ENCODE measurements at places on chromosomes 5 and 9. TPM values are rescaled to one million over a fixed set of nuclear protein-coding genes. Genes with fewer than 3 reads are reported as not detected.

Gene C5orf58
- polyA plus RNA-seq = not detected

- H3K4me3 ChIP-seq = no peak overlapping the region
- no peak overlapping the region for H3K27ac ChIP-seq
- DNase-seq = no peak
- no peaks in the 10 kb centered on the region for H3K4me1 ChIP-seq
- no peaks in the 10 kb centered on the region for H3K36me3 ChIP-seq
Observed at GRCh38 chr5:60521376-60522291, 178.3 kb downstream of the DEPDC1B start.

Gene SERF1B
- polyA plus RNA-seq = 42.4 TPM

Gene SOHLH1
- polyA plus RNA-seq = not detected

Gene ZNF658
- 3.7 TPM for polyA plus RNA-seq

DNA sequence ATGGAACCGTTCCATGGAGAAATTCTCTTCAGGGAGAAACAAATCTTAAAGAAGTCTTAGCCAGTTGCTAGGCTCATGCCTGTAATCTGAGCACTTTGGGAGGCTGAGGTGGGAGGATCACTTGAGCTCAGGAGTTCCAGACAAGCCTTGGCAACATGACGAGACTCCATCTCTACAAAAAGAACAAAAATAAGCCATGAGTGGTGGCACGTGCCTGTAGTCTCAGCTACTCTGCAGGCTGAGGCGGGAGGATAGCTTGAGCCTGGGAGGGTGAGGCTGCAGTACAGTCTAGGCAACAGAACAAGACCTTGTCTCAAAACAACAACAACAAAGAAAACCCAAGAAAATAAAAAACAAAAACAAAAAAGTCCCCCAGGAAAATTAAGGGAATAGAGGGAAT, 8.2 kb downstream of the HSPB3 start:
- no peaks in the 10 kb centered on the region for H3K4me1 ChIP-seq
- no peak overlapping the region for H3K27ac ChIP-seq
- H3K4me3 ChIP-seq = no peak overlapping the region

GRCh38 chr5:107306594-107306993, 364.1 kb downstream of the EFNA5 start:
- DNase-seq = no peak
- no peaks in the 10 kb centered on the region for H3K36me3 ChIP-seq
- H3K27me3 ChIP-seq = no peaks in the 10 kb centered on the region
- H3K4me3 ChIP-seq = no peak overlapping the region
- no peaks in the 10 kb centered on the region for H3K4me1 ChIP-seq

Gene PCDHB15
- polyA plus RNA-seq = 0.03 TPM

DNA sequence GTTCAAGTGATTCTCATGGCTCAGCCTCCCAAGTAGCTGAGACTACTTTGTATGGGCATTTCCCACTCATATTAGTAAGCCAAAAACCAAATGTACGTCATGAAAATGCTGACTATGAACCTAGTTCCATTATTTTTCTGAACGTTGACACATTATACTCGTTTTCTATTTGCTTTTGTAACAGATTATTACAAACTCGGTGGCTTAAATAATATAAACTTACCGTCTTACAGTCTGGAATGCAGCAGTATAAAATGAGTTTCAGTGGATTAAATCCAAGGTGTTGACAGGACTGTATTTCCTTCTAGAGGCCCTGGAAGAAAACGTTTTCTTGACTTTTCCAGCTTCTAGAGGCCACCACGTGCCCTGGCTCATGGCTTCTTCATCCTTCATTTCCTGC, 517.0 kb downstream of the GADD45G start:
- H3K27ac ChIP-seq = no peak overlapping the region
- DNase-seq = no peak
- no peaks in the 10 kb centered on the region for H3K36me3 ChIP-seq
- no peaks in the 10 kb centered on the region for H3K4me1 ChIP-seq
- H3K4me3 ChIP-seq = no peak overlapping the region
- peaks cover 6% of the 10 kb centered on the region for H3K27me3 ChIP-seq

DNA sequence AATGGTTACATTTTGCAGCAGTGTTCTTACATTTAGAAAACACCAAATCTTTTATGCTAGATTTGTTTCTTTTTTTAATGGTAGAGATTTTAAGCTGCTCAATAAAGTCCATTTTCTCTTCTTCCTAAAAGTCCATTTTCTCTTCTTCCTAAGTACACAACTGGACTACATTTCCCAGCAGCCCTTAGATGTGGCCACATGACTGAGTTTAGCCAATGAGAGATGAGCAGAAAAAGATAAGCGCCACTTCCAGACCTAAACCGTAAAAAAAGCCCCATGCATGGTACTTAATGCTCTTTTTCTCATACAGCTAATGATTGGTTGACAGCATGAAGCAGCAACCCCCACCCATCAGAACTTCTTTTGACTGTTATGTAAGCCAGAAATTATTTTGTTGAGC, 206.7 kb downstream of the FAM114A2 start:
- no peaks in the 10 kb centered on the region for H3K27me3 ChIP-seq
- no peak overlapping the region for H3K4me3 ChIP-seq
- no peak overlapping the region for H3K27ac ChIP-seq
- no peaks in the 10 kb centered on the region for H3K4me1 ChIP-seq
